ENCODE measurements at places on chromosomes 2 and 18. TPM values are rescaled to one million over a fixed set of nuclear protein-coding genes. Genes with fewer than 3 reads are reported as not detected.

DNA sequence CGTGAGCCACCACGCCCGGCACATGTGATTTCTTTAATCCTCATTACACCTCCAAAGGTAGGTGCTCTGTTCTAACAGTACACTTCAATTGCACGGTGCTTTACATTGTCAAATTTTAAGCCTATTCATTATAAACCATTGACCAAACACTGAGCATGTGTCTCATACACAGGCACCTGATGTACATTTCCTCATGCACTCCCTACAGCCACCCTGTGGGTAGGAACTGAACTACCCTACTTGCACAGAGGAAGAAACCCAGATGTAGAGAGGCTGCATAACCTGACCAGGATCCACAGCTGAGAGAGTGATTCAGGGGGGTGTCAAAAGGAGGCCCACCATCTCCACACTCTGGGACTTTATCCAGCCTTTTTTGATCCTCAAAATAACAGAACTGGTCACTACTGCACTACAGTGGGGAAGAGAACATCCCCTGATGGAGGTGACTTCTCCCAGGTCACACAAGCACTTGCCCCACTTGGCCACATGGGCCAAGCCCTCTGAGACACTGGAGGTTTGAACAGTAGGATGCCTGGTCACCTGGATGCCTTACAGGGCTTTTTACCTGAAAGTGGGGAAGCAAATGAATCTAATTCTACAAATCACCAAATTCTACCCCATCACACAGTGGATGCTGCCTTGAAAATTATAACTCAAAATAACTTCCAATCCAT, 6.9 kb upstream of the DPYSL5 start:
- no peak for DNase-seq

GRCh38 chr2:21229302-21229701, 105.5 kb downstream of the TDRD15 start:
- no peak for DNase-seq

The RGPD3 gene
- 0.26 TPM for total RNA-seq

DNA sequence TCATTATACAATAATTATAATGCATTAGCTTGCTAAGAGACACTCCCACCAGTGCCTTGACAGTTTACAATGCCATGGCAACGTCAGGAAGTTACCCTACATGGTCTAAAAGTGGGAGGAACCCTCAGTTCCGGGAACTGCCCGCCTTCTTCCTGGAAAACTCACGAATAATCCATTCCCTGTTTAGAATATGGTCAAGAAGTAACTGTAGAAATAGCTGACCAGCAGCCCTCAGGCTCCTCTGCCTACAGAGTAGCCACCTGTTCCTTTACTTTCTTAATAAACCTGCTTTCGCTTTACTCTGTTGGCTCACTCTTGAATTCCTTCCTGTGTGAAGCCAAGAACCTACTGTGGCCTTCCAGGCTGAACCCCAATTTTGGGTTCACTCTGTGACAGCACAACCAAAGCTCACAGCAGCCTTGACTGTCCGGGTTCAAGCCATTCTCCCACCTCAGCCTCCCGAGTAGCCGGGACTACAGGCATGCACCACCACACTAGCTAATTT, 20.0 kb upstream of the PTPN2 start:
- no peak for DNase-seq

GRCh38 chr2:182949572-182950189, 83.2 kb upstream of the FRZB start:
- DNase-seq = no peak

- no peak for DNase-seq
These were observed 70.8 kb downstream of the RAPGEF4 start for GRCh38 chr2:172806493-172806892.

DNA sequence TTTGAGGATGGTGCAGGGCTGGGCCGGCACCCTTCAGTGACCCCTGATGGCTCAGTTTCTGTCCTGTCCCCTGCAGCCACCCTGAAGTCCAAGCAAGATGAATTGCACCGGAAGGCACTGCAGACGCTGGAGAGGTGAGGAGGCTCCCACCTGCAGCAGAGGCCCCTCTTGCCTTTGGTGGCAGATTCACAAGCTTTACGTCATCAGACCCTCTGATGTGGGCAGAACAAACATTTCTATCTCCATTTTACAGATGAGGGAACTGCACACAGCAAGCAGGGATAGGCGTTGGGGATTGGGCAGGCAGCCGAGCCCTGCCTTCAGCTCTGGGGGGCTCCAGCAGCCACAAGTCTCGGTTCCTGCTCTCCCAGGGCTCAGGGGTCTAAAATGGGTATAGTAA, 107.7 kb upstream of the MCFD2 start:
- no peak for DNase-seq

GRCh38 chr18:37481491-37481890, 84.1 kb downstream of the CELF4 start:
- DNase-seq = no peak

Data from mucosa of descending colon (tissue), 3 donors.